ENCODE measurements at places on chromosomes 7 and 10.

GRCh38 chr10:15141136-15142054 is 27.1 kb downstream of the NMT2 start:
- DNase-seq, result no peak

DNA sequence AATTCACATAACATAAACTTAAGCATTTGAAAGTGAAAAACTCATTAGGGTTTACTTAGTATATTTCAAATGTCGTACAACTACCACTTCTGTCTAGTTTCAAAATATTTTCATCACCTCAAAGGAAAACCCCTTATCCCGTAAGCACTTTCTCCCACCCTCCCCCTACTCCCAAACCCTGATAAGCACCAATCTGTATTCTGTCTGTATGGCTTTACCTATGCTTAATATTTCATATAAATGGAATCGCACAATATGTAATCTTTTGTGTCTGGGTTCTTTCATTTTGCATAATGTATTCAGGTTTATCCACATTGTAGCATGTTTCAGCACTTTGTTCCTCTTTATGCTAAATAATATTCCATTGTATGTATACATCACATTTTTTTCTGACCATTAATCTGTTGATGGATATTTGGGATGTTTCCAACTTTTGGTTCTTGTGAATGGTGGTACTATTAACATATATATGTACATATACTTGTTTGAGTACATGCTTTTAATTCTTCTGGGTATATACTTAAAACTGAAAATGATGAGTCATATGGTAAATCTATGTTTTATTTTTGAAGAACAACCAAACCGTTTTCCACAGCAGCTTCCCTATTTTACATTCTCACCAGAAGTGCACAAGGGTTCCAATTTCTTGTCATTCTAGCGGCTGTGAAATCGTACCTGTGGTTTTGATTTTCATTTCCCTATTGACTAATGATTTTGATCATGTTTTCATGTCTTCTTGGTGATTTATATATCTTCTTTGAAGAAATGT is 6.2 kb upstream of the STARD3NL start:
- no peak for DNase-seq

GRCh38 chr7:125355899-125356298 is 426.3 kb upstream of the POT1 start:
- DNase-seq, result no peak

- DNase-seq, result no peak
These were observed 31.3 kb upstream of the STOX1 start for GRCh38 chr10:68795886-68796532.

GRCh38 chr7:1324028-1324900 is 91.6 kb downstream of the UNCX start:
- DNase-seq, result peak; percentile 38

DNA sequence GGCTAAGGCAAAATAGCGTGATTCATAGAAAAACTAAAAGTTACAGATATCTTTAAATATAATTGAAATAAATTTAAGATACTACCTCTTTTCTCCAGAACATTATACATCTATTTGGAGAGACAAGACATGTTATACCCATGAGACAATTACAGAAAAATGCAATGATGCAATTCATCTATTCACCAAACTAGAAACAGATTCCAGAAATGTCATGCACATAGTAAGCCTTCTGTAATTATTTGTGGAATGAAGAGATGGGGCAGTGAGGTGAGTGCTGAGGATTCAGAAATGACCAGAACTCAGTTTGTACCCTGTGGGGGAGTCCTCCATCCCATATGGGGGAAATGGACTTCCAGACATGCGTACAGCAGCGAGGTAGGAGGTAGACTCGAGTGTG is 99.4 kb downstream of the MKX start:
- DNase-seq, result no peak
